ENCODE measurements at places on chromosomes 7 and 10.
A peak's percentile ranks its signal among the peaks of the same experiment; 100 is the strongest.

GRCh38 chr10:78831461-78831860 lies 237.3 kb upstream of the ZMIZ1 start:
- no peak for DNase-seq

DNA sequence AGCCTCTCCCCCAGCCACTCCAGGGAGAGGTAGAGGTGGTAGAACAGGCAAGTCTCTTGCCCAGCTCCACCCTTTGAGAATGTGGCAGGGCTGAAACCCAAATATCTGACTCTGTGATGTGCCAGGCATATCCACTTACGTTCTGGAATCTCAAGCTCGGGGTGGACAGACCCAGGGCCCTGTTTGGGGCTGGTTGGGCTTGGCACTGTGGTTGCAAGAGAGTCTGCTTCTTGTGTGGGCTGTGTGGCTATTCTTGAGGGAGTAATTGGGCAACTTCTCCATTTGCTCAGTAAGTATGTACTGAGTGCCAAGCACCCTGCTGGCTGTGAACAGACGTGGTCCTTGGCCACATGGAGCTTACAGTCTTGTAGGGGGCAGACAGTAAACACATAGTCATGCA lies 4.7 kb downstream of the UBTD1 start:
- no peak for DNase-seq

GRCh38 chr10:47319784-47320183 lies 2.5 kb upstream of the GDF2 start:
- DNase-seq: no peak

GRCh38 chr10:71752391-71753090 lies 20.8 kb downstream of the VSIR start:
- no peak for DNase-seq

DNA sequence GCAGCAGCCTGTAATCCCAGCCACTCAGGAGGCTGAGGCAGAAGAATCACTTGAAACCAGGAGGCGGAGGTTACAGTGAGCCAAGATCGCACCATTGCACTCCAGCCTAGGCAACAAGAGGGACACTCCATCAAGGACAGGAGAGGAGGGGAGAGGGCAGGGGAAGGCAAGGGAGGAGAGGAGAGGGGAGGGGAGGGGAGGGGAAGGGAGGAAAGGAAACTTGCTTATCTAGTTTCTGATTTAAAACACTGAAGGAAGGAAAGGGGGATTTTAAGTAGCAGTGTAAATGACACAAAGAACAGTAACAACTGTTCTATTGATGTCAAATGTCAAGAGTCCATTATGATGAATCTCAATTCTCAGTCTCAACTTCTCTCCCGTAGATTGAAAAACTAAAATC lies 43.7 kb downstream of the SRPK2 start:
- no peak for DNase-seq

DNA sequence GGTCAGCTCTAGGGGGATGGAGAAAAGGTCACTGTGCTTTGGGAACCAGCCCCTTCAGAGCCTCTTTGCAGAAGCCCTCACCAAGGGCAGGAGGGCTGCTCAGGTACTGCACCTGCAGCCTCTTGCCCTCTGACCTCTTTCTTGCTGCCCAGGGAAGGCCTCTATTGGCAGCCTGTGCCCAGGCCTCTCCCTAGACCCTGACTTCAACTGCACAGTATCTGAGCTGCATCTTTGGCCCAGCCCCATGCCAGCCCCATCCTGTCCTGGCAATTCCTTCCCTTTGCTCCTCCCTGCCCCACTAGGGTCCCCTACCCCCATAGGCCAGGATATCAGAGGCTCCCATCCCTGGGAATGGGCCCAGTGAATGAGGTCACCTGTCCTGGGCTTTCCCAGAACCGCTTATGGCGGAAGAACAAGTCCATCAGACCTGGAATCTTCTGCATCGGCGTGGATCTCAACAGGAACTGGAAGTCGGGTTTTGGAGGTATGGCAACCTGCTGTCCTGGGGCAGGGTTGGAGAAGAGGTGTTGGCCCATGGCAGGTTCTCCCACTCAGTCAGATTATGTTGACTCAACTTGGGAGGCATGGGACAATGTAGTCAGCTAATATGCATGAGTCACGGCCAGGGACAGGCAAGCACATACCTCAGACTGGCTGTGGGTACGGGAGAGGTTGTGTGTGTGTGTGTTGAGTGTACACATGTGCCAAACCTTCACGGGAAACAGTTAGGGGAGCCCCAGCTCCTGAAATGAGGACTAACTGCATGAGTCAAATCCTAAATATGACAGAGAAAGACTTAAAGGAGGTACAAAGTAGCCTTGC lies 17.1 kb upstream of the CPA1 start:
- peak; percentile 99 for DNase-seq

- DNase-seq: peak; percentile 45
Measured at GRCh38 chr7:1193593-1194424, 33.8 kb upstream of the ZFAND2A start.

DNA sequence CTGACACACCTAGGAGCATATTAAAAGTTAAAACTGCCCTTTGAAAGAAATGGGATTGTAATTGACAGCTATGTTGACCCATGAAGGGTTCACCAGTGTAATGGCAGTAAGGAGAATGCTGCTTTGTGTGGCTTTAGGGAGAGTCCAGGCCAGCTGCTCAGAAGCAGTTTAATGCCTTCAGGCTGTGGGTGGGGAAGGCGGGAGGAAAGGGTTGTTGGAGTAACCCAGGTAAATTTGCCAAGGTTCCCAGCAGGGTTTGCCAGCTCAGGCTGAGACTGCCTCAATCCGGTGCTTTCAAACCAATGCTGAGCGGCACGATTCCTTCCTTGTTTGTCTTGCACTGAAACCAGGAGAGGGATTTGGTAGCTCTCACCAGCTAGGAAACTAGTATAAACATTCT lies 637.2 kb downstream of the INHBA start:
- DNase-seq: no peak

DNA sequence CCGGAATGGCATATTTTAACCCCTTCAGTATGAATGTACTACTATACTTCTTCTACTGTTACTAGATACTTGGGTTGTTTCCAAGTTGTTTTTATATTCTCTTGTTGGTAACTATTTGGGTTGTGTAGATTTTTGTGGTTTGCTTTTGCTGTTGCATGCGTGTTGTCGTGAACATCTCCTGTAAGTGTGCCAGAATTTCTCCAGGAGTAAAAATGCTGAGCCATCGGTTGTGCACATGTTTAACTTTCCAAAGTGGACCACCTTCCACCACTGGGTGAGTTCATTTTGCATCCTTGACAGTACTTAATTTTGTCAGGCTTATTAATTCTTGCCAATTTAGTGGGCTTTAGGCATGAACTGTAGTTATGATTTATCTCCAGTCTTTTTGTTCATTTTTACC lies 47.9 kb downstream of the CSGALNACT2 start:
- no peak for DNase-seq

GRCh38 chr7:84190016-84190705 lies 4.4 kb downstream of the SEMA3A start:
- DNase-seq: peak; percentile 38

- no peak for DNase-seq
Measured at GRCh38 chr10:102068216-102068615, 3.1 kb downstream of the HPS6 start.

DNA sequence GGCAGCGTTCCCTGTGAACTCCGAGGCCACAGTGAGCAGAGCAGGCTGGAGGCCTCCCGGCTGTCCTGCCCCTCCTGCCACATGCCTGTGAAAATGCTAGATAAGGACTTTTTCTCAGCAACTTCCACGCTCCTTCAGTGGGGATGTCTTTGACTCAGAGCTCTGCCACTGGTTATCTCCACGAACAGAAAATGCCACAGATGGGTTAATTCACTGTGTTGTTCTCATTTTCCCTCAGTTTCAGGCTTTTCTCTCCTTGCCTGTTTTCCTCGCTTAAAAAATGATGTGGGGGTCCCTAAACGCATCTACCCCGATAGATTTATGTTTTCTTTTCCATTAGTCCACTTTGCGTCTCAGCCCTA lies 51.3 kb downstream of the IKZF1 start:
- DNase-seq: no peak

DNA sequence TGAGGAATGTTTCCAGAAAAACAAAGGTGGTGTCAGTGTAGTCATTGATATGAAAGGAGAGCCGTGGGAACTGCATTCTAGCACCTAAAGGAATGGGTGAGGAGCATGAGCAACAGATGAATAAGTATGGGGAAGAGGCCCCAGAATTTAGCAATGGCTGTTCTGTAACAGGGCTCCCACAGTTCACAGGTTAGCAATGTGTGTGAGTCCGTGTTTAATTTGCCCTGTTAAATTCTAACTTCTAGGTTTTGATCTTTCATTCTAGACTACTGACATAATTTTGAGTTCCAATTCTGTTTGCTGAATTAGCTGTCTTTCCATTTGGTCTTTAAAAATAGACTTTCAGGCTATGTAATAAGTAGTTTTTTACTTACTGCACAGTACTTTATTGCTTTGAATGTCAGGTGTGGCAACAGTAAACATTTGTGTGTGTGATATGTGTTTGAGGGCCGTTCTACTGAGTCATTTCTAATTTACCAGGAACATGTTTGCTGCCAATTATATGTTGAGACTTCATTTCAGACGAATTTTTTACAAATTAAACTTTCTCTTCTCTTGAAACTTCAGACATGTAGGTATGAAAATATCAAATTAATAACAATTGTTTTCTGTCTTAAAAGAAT lies 8.8 kb downstream of the STK17A start:
- DNase-seq: peak; percentile 28

DNA sequence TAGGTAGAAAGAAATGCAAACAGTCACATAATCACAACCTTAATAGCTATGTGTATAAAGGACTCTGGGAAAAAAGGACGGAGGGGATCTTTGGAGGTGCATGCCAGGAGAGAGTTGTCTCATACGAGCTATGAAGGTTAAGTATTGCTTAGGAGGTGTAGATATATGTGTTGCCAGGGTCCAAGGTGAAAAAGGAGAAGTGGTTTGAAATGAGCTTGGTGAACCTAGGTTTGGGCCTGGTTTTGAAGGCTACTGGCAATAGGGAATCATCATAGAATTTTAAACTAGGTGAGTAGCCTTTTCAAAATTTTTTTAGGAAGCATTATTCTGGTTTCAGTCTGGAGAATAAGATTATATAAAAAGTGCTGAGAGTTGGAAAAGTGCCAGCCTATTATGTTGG lies 336.8 kb downstream of the AUTS2 start:
- DNase-seq: no peak

DNA sequence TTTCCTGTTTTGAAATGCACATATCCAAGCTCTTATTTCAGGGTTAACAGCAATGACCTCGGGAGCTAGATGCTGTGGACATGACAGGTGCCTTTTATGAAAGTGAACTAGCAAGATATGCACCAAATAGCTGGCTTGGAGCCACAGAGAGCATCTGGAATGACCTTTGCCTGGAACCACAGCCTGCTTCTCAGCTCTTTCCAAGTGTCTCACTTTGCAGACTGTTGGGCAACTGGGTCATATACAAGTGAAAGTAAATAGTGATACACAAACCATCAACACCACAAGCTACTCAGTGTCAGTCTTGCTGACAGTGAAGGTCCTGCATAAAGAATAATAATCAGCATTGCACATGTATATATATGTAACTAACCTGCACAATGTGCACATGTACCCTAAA lies 183.5 kb downstream of the RNF133 start:
- DNase-seq: no peak

DNA sequence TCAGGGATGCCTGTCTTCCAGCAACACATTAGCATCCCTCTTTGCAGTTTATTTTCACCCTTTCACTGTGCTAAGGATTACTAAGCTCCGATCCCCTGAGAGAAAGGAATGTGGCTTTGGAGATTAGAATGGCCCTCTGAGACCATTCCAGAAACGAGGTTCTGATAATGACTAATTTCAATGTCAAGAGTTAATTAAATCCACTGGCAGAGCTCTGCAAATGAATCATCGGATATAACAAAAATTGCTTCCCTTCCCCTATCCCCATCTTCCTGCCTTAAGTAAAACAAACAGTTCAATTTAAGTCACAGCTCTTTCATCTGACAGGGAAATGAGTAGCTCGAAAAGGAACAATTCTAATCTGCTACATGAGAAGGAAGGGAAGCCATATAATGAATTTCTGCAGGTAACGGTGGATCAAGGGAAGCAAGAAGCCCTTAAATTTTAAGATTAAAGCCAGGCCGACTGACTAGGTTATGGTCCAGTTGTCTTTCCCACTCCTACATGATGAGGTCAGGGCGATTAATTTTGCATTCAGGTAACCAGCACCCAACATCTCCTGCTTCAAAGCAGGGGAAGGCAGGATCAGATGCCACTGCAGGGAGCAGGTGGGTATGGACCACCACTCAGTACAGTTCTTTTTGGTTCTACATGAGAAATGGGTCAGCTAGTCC lies 50.5 kb downstream of the MALSU1 start:
- DNase-seq: peak; percentile 88

DNA sequence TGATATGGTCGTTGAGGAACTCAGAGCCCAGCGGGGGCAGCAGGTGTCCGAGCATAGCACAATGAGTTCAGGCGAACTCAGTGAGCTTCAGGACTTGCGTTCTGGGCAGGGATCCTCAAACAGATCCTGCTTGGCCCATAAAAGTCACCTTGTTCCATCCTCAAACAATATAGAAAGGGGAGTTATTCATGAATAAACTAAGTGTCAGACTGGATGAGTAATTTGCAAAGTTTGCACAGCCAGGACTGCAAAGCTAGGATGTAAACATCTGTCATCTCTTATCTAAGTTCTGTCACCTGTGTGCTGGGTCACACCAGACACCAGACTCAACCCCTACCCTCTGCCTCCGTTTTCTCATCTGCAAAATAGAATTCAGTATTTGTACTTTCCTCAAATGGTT lies 58.0 kb upstream of the PFKP start:
- no peak for DNase-seq

GRCh38 chr10:120833222-120833928 lies 17.8 kb upstream of the WDR11 start:
- DNase-seq: no peak

- DNase-seq: no peak
Measured at GRCh38 chr10:128664729-128665128, 538.5 kb upstream of the MKI67 start.

DNA sequence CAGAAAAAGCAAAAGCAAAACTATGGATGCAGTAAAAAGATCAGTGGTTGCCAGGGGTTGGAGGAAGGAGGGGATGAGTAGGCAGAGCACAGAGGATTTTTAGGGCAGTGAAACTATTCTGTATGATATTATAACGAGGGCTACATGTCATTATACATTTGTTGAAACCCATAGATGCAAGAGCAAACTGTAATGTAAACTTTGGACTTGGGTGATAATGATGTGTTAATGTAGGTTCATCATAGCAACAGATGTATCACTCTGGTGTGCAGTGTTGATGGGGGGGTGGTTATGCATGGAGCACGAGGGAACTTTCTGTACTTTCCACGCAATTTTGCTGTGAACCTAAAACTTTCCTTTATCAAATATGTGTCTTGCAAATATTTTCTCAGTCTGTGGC lies 23.2 kb downstream of the SLK start:
- no peak for DNase-seq

- peak; percentile 81 for DNase-seq
Measured at GRCh38 chr7:85489498-85489897, 302.6 kb upstream of the SEMA3D start.

DNA sequence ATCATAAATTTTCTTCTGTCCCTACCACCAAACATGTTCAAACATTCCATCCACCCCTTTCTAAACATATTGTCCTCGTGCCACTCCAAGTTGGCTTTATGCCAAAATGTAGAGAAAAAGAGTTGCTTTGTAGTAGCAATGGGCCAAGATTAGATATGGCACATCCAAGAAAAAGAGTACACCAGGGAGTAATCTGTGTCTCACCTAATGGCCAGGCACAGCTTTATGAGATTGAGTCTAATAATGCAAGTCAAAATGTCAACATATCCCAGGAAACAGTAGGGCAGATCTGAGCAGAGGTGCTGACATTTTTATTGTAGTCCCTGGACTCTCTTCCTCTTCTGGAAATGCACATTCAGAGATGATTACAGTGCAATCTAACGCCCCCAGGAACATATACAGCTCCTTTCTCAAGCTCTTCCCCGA lies 5.7 kb upstream of the OR6V1 start:
- DNase-seq: no peak
